Fibroblast of upper back skin (primary cell): ENCODE measurements at places on chromosomes 4 and X.

DNA sequence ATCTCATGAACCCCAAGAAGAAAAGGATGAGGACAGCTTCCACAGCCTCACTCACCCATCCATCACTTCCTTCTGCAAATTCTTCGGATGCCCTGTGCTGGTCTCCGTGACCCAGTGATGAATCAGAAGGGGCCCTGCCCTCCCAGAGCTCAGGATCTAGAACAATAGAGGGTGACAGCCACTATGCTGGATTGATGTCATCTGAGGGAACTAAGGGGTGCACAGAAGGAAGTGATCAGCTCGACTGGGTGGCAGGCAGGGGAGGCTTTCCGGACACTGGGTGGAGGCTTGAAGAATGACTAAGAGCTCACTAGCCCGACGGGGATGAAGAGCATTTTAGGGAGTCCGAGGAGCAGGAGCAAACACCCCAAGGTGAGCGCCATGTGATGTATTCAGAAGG is 1.4 kb upstream of the ZNF185 start:
- DNase-seq: no peak

DNA sequence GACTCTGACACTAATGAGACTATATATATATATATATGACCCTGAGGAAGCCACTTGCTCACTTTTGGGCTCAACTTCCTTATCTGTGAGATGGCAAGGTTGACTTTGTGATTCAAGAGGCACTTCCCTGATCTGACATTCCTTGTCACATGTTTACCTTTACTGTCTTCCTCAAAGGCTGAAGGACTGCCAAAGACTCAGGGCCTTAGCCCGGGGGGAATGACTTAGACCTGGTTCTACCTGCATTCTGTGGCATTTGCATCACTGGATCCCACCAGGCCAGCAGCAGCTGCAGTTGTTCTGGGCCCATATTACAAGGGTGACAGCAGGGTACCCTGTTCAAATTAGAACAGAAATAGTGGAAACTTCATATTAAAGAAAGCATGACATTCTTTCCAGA is 3.1 kb upstream of the HS6ST2 start:
- DNase-seq: no peak

DNA sequence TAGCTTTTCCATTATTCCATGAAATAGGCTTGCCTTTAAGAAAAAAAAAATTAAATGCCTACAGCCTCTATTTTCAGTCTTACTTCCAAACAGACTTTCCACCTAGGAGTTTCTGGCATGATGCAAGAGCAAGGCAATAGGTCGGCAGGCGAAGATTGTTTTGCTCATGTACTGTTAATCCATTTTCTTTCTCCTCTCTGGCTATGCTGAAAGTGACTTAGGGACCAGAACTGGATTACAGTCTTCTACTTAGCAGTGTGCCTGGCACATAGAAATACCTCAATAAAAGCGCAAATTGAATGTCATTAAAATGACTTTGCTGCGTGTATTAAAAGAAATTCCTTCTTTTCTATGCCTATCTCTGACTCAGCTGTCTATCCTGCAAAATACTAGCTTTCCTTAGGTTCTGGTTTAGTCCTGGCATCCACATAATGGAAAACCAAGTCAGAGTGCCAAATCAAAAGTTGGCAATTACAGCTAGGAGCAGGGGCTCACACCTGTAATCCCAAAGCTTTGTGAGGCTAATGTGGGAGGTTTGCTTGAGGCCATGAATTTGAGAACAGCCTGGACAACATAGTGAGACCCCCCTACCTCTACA is 51.9 kb downstream of the CC2D2A start:
- DNase-seq: peak; percentile 75

GRCh38 chrX:123738378-123738940 is 5.6 kb upstream of the THOC2 start:
- DNase-seq: no peak

DNA sequence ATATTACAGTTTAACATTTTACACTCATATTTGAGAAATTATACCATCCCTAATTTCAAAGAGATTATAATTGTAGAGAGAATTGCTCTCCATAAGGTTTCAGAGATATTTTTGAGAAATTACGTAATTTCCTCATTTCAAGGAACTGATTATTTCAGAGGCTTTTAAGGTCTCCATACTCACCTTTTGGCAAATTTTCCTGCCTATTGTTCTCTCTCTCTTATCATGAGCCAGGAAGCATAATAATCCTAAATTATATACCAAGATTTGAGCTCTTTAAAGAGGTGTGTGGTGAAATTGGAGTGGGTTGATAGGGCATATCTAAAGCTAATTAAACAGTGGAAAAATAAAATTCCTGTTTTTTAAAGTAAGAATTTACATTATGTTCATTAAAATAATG is 248.9 kb upstream of the FTHL17 start:
- DNase-seq: no peak

GRCh38 chrX:81662381-81662780 is 460.5 kb downstream of the SH3BGRL start:
- DNase-seq: no peak

GRCh38 chr4:156439576-156440200 is 486.0 kb upstream of the CTSO start:
- no peak for DNase-seq

GRCh38 chrX:10098270-10098713 is 58.5 kb upstream of the CLCN4 start:
- DNase-seq: peak; percentile 45

GRCh38 chrX:7574325-7574724 is 268.6 kb upstream of the VCX start:
- DNase-seq: no peak
